ENCODE measurements at places on chromosomes 7 and 10. TPM values are rescaled to one million over a fixed set of nuclear protein-coding genes. Genes with fewer than 3 reads are reported as not detected.

- no peaks in the 10 kb centered on the region for H3K27me3 ChIP-seq
- no peaks in the 10 kb centered on the region for H3K4me1 ChIP-seq
- H3K36me3 ChIP-seq = no peaks in the 10 kb centered on the region
- no peak for DNase-seq
Measured at GRCh38 chr10:31197886-31198285, 121.1 kb upstream of the ZEB1 start.

Gene PNLIP
- not detected for total RNA-seq

GRCh38 chr10:70583669-70584037 lies 18.9 kb downstream of the PRF1 start:
- no peak for DNase-seq
- peaks cover 11% of the 10 kb centered on the region for H3K27me3 ChIP-seq
- no peak overlapping the region for H3K27ac ChIP-seq
- H3K4me1 ChIP-seq = peaks cover 53% of the 10 kb centered on the region

GRCh38 chr7:139054101-139054500 lies 18.3 kb upstream of the ZC3HAV1L start:
- H3K36me3 ChIP-seq = peaks cover 40% of the 10 kb centered on the region
- no peak for DNase-seq
- no peaks in the 10 kb centered on the region for H3K27me3 ChIP-seq
- peak overlapping the region; percentile 75 for H3K27ac ChIP-seq

- no peak overlapping the region for H3K4me3 ChIP-seq
- no peak overlapping the region for H3K27ac ChIP-seq
- H3K36me3 ChIP-seq = peaks cover 22% of the 10 kb centered on the region
- H3K4me1 ChIP-seq = peaks cover 6% of the 10 kb centered on the region
- peaks cover 88% of the 10 kb centered on the region for H3K27me3 ChIP-seq
Measured at GRCh38 chr7:106357675-106358074, 72.9 kb upstream of the NAMPT start.

DNA sequence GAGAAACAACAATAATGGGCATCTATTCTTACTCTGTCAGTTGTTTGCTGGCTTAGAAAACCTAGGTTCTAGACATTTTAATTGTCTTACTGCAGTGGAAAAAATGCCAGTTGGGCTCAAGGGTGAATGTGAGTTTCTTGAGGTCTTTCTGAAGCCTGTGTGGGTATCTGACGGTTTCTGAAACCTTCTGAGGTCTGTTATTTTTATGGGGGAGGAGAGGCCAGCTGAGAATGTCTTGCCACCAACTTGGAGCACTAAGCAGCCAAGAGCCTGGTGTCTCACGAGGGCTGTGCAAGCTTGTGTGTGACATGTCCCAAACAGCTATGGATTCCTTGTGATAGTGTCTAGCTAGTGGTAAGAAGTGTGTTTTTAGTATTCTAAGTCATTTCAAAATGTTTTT lies 24.2 kb upstream of the DDC start:
- DNase-seq = no peak
- no peaks in the 10 kb centered on the region for H3K36me3 ChIP-seq
- peaks cover 36% of the 10 kb centered on the region for H3K27me3 ChIP-seq
- H3K4me3 ChIP-seq = no peak overlapping the region

Gene NEUROD6
- not detected for total RNA-seq

Gene GIMAP7
- total RNA-seq = 45.1 TPM

- H3K4me1 ChIP-seq = peaks cover 10% of the 10 kb centered on the region
- DNase-seq = no peak
- H3K4me3 ChIP-seq = peak overlapping the region; percentile 54
- no peaks in the 10 kb centered on the region for H3K36me3 ChIP-seq
- H3K27ac ChIP-seq = no peak overlapping the region
Measured at GRCh38 chr7:26038201-26038990, 113.6 kb upstream of the NFE2L3 start.

Gene TFPI2
- 0.51 TPM for total RNA-seq

Gene NME8
- not detected for total RNA-seq

- peaks cover 21% of the 10 kb centered on the region for H3K27me3 ChIP-seq
- no peak overlapping the region for H3K4me3 ChIP-seq
- H3K27ac ChIP-seq = no peak overlapping the region
- peak; percentile 73 for DNase-seq
- H3K4me1 ChIP-seq = peaks cover 20% of the 10 kb centered on the region
- no peaks in the 10 kb centered on the region for H3K36me3 ChIP-seq
Measured at GRCh38 chr10:95246582-95247051, 44.2 kb downstream of the PDLIM1 start.

GRCh38 chr7:100875356-100875751 lies 451 bp downstream of the SRRT start:
- H3K4me1 ChIP-seq = peaks cover 51% of the 10 kb centered on the region
- H3K27ac ChIP-seq = peak overlapping the region; percentile 90
- no peaks in the 10 kb centered on the region for H3K27me3 ChIP-seq
- DNase-seq = peak; percentile 56
- H3K36me3 ChIP-seq = peaks cover 15% of the 10 kb centered on the region
- H3K4me3 ChIP-seq = peak overlapping the region; percentile 98

Gene GSTO2
- total RNA-seq = 9.5 TPM

GRCh38 chr7:80584778-80585177 lies 53.7 kb upstream of the CD36 start:
- H3K27me3 ChIP-seq = no peaks in the 10 kb centered on the region
- H3K27ac ChIP-seq = no peak overlapping the region
- no peaks in the 10 kb centered on the region for H3K36me3 ChIP-seq
- no peak overlapping the region for H3K4me3 ChIP-seq
- no peaks in the 10 kb centered on the region for H3K4me1 ChIP-seq

Gene CLDN4
- 0.53 TPM for total RNA-seq

GRCh38 chr10:96236090-96236478 lies 35.3 kb downstream of the BLNK start:
- H3K4me3 ChIP-seq = no peak overlapping the region
- no peaks in the 10 kb centered on the region for H3K27me3 ChIP-seq
- no peak overlapping the region for H3K27ac ChIP-seq
- DNase-seq = no peak

- H3K4me3 ChIP-seq = no peak overlapping the region
- no peaks in the 10 kb centered on the region for H3K36me3 ChIP-seq
- DNase-seq = no peak
- H3K4me1 ChIP-seq = no peaks in the 10 kb centered on the region
- no peak overlapping the region for H3K27ac ChIP-seq
Measured at GRCh38 chr7:134368851-134369544, 52.3 kb upstream of the SLC35B4 start.

Gene AKR1D1
- not detected for total RNA-seq

DNA sequence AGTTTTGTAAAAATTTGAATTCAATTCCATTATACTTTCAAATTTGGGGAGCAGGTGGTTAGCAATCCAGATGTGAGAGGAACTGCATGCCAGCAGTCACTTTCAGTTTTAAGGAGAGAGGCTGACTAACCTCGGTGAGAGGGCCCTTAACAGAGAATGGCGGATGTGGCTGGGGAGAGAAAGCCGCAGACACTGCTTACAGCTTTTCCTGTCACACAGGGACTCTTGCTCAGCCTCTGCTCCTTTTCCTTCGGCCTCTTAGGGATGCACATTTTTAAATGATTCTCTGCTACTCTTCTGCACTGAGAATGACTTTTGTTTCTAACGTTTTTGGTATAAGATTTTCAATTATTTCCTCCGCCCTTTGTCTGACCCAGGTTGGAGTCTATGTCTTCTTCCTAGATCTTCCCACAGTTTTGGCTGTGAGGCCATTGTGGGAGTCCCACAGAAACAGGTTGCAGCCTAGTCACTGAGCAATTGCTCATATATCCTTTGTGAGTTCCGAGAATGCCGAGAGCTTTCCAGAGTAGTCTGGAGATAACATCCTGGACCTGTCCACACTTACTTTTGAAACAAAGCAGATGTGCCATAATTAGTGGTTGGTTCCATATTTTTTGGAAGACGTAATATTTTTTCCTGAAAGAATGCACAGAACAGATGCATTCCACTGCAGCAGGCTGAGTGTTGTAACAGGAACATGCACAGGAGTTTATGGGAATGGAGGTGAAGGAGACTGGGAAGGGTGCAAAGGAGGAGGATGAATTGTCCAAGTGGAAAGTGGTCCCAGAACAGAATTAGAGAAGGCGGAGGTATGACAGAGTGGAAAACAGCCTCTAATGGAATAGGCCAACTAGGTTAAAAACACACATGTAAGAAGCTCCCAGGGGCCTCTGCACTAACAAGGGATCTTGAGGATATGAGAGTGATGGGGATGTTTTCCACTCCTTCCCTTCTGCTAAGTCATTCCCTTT lies 168.0 kb upstream of the ZNF32 start:
- peak overlapping the region; percentile 51 for H3K27ac ChIP-seq
- H3K4me3 ChIP-seq = peak overlapping the region; percentile 66
- H3K36me3 ChIP-seq = no peaks in the 10 kb centered on the region
- H3K27me3 ChIP-seq = no peaks in the 10 kb centered on the region

GRCh38 chr10:95748349-95748748 lies 7.6 kb upstream of the ENTPD1 start:
- no peaks in the 10 kb centered on the region for H3K36me3 ChIP-seq
- no peak for DNase-seq
- H3K4me1 ChIP-seq = no peaks in the 10 kb centered on the region
- peaks cover 7% of the 10 kb centered on the region for H3K27me3 ChIP-seq

- peaks cover 4% of the 10 kb centered on the region for H3K27me3 ChIP-seq
- H3K27ac ChIP-seq = no peak overlapping the region
- no peaks in the 10 kb centered on the region for H3K36me3 ChIP-seq
- no peak for DNase-seq
Measured at GRCh38 chr7:104700336-104700735, 313.7 kb upstream of the KMT2E start.
